ENCODE measurements at places on chromosomes 5 and 9.

- no peak for DNase-seq
These were observed 22.7 kb downstream of the KIF3A start for GRCh38 chr5:132714456-132715307.

GRCh38 chr5:6488021-6488420, 39.4 kb downstream of the UBE2QL1 start:
- DNase-seq, result no peak

DNA sequence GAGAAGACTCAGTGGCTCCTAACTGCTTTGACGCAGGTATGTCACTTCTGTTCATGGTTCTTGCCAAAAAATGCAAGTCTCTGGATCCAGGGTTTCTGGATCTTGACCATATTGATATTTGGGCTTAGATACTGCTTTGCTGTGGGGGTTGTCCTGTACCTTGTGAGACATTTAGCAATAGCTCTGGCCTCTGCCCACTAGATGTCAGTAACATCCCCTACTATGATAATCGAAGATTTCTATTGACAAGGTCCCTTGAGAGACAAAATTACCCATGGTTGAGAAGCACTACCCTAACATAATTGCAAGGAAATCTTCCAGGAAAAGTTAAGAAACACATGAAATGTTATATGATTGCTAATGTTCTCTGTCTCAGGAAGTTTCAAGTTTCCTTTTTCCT, 285.4 kb downstream of the TMEM232 start:
- no peak for DNase-seq

DNA sequence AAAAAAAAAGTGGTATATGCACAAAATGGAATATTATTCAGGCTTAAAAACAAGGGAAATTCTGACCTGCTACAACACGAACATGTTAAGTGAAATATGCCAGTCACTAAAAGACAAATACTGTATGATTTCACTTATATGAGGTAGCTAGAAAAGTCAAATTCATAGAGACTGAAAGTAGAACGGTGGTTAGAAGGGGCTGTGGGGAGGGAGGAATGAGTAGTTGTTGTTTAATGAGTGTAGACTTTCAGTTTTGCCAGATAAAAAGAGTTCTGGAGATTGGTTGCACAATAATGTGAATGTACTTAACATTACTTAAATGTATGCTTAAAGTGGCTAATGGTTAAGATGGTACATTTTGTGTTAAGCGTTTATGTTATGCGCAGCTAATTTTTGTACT, 79.5 kb upstream of the IL12B start:
- DNase-seq, result no peak

- no peak for DNase-seq
These were observed 1.3 kb downstream of the SLC9A3 start for GRCh38 chr5:522899-523440.

DNA sequence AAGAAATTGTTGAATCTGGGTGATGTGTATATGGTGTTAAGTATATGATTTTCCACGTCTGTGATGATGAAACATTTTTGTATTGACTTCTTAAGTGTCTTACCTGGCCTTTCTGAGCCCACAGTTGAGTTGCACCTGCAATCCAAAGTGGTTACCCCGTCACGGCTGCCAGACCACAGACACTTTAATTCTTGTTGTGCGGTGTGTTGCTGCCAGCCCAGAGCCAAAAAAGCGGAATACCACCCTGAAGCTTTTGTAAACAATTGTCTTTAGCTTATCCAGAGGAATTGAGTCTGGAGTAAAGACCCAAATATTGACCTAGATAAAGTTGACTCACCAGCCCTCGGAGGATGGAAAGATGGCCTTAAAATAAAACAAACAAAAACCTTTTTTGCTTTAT, 35.1 kb downstream of the MTAP start:
- no peak for DNase-seq

- no peak for DNase-seq
These were observed 19.9 kb downstream of the ZBTB34 start for GRCh38 chr9:126880226-126880946.

DNA sequence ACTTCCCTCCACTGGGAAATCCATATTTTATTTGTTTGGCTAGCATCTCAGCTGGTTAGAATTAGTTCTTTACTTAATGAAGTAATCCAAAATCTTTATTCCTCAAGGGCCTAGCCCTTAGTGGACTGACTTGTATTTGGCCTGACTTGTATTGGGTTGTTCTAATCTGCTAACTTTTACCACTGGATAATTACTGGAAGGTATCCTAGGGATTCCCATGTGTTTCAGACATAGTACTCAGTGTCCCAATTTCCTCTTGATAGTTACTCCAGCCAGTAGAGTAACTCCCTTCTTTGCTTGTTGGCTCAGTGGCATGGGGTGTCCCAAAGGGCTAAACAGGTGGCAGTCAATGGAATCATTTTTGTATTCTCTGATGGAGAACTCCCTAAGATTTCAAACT, 156.0 kb downstream of the DCP2 start:
- DNase-seq, result no peak

- DNase-seq, result no peak
These were observed 30.5 kb downstream of the TGFBR1 start for GRCh38 chr9:99135456-99135855.

GRCh38 chr9:34403554-34404380, 27.1 kb upstream of the MYORG start:
- DNase-seq, result peak; percentile 58

GRCh38 chr5:132773601-132774355, 3.3 kb downstream of the SEPTIN8 start:
- DNase-seq, result no peak

GRCh38 chr9:26331223-26331622, 561.4 kb downstream of the CAAP1 start:
- no peak for DNase-seq

DNA sequence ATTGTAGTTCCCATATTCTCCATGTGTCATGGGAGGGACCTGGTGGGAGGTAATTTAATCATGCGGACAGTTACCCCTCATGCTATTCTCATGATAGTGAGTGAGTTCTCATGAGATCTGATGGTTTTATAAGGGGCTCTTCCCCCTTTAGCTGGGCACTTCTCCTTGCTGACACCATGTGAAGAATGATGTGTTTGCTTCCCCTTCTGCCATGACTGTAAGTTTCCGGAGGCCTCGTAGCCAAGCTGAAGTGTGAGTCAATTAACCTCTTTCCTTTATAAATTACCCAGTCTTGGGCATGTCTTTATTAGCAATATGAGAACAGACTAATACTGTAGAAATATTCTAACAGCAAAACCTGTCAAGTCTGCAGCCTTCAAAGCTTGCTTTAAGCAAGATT, 293.2 kb downstream of the CTNND2 start:
- DNase-seq, result no peak

DNA sequence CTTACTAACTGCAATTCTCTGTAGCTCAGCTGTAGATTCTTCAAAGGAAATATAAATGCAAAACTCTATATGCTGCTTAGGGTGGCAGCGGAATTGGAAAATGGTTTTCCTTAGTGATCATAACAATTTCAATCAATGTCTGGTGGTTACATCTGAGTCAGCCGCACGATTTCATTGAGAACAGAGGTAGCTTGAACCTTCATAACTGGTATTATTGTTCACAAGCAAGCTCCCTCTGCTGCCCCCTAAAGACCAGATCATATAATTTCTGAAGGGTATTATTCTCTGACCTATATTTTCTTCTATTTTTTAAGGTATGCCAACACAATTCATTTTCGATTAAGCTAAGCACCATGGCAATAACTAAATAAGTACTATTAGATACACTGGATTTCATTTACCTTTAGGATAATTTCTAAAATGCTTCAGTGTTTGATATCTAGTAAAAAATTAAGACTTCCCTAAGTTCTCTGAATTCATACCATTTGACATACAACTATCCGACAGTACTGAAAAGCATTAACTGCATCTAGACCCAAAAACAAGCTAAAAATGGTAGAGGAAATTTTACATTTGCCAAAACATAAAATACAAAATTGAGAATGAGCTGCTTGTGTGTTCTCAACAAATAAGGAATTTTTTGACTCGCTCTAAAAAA, 181.1 kb upstream of the SPEF2 start:
- peak; percentile 26 for DNase-seq

GRCh38 chr9:37491939-37492338, 6.2 kb downstream of the POLR1E start:
- no peak for DNase-seq

Measured in GM13977 (cell line).